AG09309 (cell line): ENCODE measurements at places on chromosomes 7 and 10.

DNA sequence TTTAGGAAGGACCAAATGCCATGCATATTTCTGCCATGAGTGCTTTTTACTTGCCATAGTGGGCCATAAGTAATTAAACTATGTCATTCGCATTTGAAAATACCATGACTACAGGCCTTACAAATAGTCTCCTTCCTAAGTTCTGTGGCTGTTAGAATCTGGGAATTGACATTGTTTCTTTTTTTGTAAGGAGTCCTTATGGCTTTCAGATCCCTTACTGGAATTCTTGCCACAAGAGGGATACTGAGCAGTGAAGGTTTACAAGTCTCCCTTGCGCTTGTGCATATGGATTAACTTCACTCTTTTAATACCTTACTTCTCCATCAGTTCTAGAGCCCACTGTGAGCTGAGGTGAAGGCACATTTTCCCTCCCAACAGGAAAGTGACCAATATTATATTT, 166.0 kb downstream of the NRG3 start:
- no peak for DNase-seq

GRCh38 chr10:92901819-92902251, 53.5 kb downstream of the EXOC6 start:
- no peak for DNase-seq

- DNase-seq: no peak
Observed at GRCh38 chr7:17256375-17256774, 42.1 kb upstream of the AHR start.

GRCh38 chr7:102967798-102968197, 55.0 kb downstream of the LRRC17 start:
- DNase-seq: no peak

GRCh38 chr7:35556515-35557471, 138.1 kb downstream of the HERPUD2 start:
- DNase-seq: no peak

- DNase-seq: no peak
Observed at GRCh38 chr10:102775935-102776669, 32.4 kb downstream of the WBP1L start.

DNA sequence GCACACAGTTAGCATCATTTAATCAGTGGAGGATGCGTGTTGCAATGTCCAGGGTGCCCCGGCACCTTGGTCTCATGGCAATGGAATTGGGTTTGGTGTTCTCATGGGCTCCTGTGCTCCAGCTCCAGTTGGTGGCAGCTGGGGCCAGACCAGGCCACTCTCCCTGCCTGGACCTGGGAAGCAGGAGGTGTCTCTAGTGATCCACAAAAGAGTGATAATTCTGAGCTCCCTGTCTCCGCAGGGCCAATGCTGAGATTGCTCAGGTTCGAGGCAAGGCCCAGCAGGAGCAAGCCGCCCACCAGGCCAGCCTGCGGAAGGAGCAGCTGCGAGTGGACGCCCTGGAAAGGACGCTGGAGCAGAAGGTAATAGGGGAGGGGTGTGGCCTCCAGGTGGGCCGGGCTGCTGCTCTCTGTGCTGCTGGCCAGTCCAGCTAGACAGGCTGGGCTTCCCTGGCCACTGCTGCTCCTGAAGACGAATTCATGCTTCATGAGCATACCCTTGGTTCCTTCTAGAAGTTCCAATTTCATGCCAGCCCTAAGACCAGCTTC, 21.7 kb upstream of the BTBD16 start:
- no peak for DNase-seq

DNA sequence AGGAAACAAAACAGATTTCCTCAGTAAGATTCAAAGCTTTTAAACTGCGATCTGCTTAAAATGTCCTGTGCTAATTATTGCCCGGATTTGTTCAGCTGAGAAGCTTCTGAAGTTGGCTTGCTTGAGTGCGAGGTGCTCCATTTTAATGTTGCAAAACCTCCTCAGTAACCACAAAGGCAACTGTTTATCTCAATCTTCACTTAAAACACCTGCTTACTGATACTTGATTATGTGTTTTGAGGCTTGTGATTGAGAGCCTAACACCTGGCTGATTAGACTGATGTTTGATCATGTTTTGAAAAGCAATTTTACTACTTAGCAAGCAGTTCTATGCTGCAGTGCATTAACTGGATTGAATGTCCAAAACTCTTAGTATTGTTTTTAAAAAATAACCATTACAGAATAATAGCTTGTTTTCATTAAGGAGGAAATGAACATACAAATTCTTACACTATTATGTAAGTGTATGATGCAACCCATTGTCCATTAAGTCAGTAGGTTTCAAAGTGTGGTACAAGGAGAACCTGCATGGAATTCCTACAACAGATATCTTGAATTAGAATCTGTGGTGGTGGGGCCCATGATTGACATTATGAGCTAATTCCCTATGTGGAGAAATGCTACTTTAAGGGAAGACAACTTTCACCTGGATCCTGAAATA, 96.9 kb upstream of the FAM180A start:
- DNase-seq: no peak

- DNase-seq: no peak
Observed at GRCh38 chr7:43244784-43245183, 132.3 kb downstream of the HECW1 start.

- no peak for DNase-seq
Observed at GRCh38 chr10:13003004-13003403, 1.5 kb upstream of the CCDC3 start.

DNA sequence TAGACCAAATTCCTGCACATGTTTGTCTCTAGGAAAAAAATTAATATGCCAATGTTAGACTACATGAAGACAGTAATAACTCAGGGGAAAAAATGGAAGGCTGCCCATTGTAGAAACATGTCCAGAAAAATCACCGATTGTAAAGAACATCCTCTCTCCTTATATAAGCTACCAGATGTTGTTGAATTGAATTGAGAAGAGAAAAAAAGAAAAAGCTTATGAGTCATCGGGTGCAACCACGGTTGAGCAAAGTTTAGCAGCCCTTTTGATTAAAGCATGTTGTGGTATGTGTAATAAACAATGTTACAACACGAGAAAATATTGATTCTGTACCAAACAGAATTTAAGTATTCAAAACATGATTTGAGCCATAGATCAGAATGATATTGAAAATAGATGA, 102.3 kb upstream of the ARHGAP21 start:
- DNase-seq: peak; percentile 44

DNA sequence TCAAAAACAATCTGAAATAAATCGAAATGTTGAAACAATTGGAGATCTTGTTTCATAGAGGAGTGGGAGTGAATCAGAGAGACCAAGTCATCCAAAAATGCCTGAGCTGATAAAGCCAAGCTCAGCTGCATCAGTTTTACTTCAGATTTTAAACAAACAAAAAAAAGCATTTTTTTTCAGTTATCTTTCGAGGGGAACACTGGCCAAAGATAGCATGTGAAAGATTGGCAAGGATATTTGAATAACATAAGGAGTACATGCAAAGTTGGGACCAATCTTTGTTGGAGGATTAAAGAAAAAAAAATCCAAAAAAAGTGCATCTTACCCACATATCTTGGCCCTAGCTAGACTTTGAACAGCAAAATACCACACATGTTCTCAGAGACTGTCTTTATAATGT, 47.2 kb downstream of the RHOBTB1 start:
- no peak for DNase-seq

DNA sequence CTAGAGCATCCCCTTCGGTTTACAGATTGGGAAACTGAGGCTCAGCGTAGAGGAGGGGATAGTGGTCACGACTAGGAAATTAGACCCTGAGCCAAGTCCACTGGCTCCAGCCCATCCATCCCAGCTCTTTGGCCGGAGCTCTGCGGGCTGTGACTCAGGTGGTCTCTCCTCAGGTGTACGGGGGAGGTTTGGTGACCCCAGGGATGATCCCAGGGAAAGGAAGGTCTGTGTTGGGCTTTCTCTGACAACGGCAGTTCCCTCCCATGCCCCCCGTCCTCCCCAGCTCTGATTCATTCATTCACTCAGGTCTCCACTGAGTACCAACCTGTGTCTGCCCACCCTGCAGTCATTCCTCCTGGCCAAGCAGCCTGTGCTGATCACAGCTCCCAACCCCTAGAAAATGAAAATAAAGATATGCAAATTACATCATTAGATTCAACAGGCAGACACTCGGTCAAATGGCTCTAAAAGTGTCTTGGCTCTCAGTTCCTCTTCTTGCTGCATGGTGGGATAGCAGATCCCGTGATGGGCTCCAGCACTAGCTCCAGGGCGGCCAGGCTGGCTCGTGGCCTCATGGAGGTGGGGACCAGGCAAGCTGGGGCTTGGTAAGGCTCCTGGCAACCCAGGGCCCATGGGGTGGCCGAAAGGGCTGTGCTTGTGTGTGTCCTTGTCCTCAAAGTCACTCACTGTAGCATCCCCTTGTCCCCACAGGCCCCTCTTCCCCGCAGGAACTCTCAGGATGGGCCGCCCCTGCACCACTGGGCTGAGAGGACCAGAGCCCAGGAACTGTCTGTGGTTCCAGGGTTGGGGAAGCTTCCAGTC, 37.8 kb downstream of the CLRN3 start:
- DNase-seq: no peak

DNA sequence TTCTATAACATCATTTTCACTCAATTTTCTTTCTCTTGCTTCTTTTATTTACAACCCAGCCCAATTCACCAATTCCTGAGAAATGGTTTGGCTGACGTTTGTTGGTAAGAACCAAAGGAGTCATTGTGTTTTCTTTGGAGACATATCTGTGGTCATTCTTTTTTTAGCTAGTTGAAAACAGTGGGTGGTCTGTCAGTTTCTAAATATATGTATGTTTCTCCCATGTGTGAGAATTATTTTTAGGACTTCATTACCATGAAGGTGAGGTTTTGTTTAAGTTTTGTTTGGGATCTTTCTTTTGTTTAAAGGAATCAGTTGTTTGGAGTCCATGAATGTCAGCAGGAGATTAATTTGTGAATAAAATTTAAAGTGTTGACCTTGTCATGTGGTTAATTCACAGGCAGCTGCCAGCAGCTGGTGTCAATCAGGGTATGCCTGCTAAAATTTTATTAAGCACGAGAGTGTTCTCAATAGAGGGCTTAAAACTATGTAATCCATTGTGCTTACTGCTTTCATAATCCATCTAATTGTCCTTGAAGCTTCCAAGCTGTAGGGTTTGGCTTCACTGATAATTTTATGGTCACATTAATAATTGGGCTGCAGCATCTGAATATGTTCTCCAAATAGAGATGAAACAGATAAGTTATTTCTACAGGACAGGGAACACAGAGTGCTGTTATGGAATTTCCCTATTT, 38.7 kb downstream of the INSYN2A start:
- DNase-seq: no peak

- DNase-seq: no peak
Observed at GRCh38 chr10:8393531-8393930, 339.0 kb downstream of the GATA3 start.

- no peak for DNase-seq
Observed at GRCh38 chr7:141325275-141325674, 225.9 kb upstream of the AGK start.

- no peak for DNase-seq
Observed at GRCh38 chr7:107696330-107696946, 35.8 kb downstream of the SLC26A4 start.

DNA sequence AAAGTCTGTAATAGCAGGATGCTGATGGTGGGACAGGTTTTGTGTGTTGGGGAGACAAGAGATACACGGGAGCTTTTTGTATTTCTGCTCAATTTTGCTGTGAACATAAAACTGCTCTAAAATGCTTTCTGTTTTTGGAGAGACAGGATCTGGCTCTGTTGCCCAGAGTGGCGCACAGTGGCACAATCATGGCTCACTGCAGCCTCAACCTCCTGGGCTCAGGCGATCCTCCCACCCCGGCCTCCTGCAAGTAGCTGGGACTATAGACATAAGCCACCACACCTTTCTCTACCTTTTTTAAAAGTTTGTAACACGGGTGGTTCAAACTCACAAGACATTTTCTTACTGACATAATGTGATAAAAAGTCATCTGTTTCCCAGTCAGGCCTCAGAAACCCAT, 14.3 kb downstream of the CREB3L2 start:
- no peak for DNase-seq

GRCh38 chr7:139829025-139829774, at the start of gene TBXAS1:
Gene TBXAS1, plus strand, starts transcription at chr7:139829264. Its CDS starts 127 bp downstream, at chr7:139829391.
- no peak for DNase-seq

DNA sequence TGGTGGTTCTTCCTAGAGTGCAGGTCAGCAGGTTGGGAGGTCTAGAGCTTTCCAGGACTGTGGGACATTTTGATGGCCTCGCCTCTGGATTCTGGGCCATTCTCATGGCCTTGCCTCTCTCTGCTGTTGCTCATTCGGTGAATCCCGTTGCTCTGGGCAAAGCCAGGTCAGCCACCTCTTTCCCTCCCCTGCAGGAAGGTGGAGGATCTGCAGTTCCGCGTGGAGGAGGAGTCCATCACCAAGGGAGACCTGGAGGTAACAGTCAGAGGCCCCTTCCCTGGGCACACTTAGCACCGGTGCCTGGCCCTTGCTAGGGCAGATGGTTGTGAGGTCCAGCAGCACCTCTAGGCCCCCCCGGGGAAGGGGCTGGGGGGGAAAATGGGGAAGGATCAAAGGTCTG, 74.9 kb downstream of the CLIP2 start:
- DNase-seq: no peak
